ENCODE measurements at places on chromosomes 5 and 9. TPM values are rescaled to one million over a fixed set of nuclear protein-coding genes. Genes with fewer than 3 reads are reported as not detected.

Gene GLRA1
- total RNA-seq = not detected

Gene SHOC1
- not detected for total RNA-seq

Gene OSMR
- total RNA-seq = 2.3 TPM

Gene GALT
- total RNA-seq = 31.5 TPM

Gene FAM120AOS
- 38.1 TPM for total RNA-seq

Gene TERT
- 36.2 TPM for total RNA-seq

Gene SPINK7
- total RNA-seq = not detected

Gene SLC1A1
- 8.8 TPM for total RNA-seq

Gene PCDHGB5
- 15.7 TPM for total RNA-seq

Gene CCDC183
- total RNA-seq = 1.1 TPM

Gene C9
- total RNA-seq = not detected

Gene ZDHHC12
- total RNA-seq = 57.9 TPM

Gene PLGRKT
- total RNA-seq = 13.1 TPM

Gene BRINP1
- total RNA-seq = 33.5 TPM

Gene DNAJA1
- total RNA-seq = 95.4 TPM

Gene CREB3
- total RNA-seq = 32.4 TPM

Gene SAXO1
- not detected for total RNA-seq

DNA sequence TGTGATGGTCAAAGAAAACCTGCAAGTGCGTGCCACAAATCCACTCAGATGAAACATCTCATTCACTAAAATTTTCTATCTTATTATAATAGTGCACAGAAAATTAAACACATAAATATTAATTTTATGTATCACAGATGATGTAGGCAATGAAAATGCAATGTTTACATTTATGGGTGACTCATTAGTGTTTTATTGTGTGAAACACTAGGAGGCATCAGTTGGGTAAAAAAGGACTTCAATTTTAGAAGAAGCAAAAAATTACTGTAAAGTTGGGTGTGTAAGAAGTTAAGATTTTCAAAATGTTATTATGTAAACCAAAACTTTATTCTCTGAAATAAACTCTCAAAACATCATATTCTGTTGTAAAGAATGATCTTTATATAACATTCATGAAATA is 4.0 kb downstream of the MEF2C start:
- no peak for DNase-seq

- no peak for DNase-seq
Observed at GRCh38 chr5:27947088-27947487, 908.7 kb upstream of the CDH9 start.

- no peak for DNase-seq
Observed at GRCh38 chr5:89299998-89300397, 417.0 kb upstream of the MEF2C start.

- no peak for DNase-seq
Observed at GRCh38 chr5:2901511-2901910, 150.0 kb upstream of the IRX2 start.

- peak; percentile 80 for DNase-seq
Observed at GRCh38 chr5:8184455-8185063, 315.6 kb downstream of the MTRR start.

DNA sequence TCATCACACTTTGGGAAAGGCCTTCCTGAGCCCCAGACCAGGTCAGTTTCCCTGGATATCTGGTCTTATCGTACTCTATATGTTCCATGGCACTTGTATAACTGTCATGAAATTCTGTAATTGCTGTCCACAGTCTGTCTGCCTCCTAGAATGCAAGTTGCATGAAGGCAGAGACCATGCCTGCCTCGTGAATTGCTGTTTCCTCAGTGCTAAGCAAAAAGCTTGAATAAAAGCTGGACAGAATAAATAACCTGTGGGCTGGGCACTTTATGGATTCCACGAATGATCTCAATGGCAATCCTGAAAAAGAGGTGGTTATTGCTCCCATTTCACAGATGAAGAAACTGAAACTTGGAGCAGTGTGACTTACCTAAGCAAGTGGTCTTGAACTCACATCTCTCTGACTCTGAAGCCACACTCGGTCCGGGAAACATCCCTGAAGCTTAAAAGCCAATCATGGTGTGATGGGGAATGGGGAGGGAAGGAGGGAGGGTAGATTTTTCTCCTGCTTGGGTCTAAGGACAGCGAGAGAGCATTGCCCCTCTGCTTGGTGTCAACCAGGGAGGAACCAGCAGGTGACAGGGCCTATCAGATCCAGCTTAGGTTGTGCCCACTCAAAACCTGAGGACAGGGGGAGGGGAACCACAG is 13.2 kb upstream of the LHX2 start:
- DNase-seq = peak; percentile 62

DNA sequence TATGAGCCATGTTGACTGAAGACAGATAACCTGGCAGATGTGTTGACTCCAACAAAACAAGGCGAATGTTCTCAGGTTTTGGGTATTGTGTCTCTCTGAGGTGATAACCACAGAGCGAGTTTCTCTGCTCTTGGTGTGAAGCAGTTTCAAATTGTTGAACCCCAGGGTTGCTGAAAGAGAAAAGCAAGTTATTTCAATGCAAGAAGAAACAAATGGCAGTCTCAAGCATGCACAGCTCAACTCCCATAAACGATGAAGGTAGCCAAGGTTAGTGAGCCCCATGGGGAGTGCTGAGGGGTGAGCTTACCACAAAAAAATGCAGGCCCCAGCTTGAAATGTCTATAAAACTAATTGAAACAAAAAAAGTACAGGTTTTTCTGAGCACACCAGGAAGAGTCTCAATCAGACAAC is 220.8 kb upstream of the DAPK1 start:
- DNase-seq = no peak

GRCh38 chr5:65986796-65987195 is 60.4 kb downstream of the ERBIN start:
- DNase-seq = no peak

- no peak for DNase-seq
Observed at GRCh38 chr5:152990649-152991048, 499.8 kb upstream of the GRIA1 start.

DNA sequence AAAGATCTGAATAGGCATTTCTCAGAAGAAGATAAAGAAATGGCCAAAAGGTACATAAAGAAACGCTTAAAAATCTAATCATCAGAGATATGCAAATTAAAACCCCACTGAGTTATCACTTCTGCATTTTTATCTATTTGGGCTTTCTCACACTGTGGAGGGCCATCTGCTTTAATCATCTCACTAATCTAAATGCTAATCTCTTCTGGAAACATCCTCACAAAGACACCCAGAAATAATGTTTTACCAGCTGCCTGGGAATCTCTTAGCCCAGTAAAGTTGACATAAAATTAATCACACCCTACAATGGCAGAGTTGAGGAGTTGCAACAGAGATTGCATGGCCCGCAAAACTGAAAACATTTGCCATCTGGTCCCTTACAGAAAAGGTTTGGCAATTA is 407.9 kb upstream of the CYLC2 start:
- no peak for DNase-seq

DNA sequence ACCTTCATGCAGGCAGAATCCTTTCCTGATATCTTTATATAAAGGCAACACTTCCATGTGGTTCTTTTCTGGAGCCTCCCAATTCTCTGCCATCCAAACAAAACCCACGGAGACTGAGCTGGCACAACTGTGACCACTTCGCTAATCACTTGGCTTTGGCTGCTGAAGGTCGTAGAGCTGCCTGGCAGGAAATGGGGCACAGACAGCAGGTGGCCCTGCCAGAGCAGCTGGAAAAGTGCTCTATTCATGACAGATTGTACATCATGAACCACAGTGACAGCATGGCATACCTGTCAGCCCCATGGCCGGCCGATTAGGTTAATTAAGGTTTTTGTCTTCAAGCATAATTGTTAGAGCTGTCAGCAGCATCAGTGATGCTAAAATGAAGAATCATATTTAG is 141.9 kb upstream of the ANKRD55 start:
- no peak for DNase-seq

- DNase-seq = no peak
Observed at GRCh38 chr9:122179690-122180074, 20.0 kb downstream of the MORN5 start.

GRCh38 chr9:4305065-4305985 is 5.5 kb upstream of the GLIS3 start:
- DNase-seq = no peak

- DNase-seq = no peak
Observed at GRCh38 chr9:71136696-71137095, 15.3 kb upstream of the TRPM3 start.

DNA sequence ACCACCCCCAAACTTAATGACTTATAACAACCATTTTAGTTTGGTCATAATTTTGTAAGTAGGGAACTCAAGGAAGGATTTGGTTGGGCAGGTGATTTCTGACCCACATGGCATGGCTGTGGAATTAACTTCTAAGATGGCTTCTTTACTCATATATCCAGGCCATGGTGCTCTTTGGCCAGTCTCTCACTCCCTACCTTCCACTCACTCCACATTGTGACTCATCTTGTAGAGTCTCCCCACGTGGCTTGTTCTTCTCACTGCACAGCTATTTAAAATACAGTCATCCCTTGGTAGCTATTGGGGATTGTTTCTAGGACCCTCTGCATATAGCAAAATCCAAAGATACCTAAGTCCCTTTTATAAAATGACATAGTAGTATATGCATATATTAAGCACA is 76.6 kb upstream of the MAST4 start:
- DNase-seq = no peak

DNA sequence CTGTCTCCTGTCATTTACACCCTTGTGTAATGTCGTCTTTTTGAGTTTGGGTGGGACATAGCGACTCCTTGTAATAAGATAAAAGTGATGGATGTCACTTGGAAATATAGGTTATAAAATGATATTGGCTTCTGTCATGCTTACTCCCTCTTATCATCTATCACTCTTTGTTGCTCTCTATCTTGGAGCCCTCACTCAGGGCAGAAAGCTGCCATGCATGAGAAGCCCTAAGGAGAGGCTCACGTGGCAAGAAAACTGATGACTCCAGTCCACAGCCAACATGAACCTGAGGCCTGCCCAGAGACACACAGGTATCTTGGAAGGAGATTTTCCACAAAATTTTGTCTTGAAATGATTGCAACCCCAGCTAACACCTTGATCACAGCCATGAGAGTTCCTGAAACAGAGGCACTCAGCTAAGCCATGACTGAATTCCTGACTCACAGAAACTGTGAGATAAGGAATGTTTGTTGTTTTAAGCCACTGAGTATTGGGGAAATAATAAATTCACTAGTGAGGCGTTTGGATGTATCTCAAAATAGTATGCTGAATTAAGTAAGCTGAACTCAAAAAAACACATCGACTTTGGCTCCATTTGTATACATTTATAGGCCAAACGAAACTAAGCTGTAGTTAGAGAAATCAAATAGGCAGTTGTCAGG is 216.7 kb downstream of the CDH18 start:
- DNase-seq = peak; percentile 20

DNA sequence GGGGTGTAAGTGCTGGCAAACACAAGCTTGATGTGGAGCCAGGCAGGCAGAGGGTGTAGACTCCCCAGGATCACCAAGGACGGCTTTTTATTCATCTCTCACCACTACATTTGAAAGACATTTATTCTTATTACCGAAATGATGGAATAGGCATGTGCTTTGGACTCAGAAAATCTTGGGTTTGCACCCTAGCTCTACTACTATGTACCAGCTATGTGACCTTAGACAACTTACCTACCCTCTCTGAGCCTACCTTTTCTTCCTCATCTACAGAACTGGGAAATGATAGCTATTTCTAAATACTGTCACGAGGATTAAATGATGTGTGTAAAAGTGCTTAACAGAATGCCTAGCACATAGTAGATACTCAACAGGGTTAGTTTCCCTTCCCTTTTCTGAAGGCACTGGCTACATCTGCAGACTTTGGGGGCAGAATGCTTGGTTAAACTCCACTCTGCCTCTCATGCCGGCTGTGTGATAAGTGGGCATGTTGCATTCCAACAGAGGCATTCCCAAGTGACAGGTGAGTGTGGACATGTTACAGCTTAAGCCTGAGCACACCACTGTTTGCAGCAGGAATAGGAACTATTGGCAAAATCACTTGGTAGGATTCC is 94.8 kb downstream of the SLC1A3 start:
- no peak for DNase-seq

DNA sequence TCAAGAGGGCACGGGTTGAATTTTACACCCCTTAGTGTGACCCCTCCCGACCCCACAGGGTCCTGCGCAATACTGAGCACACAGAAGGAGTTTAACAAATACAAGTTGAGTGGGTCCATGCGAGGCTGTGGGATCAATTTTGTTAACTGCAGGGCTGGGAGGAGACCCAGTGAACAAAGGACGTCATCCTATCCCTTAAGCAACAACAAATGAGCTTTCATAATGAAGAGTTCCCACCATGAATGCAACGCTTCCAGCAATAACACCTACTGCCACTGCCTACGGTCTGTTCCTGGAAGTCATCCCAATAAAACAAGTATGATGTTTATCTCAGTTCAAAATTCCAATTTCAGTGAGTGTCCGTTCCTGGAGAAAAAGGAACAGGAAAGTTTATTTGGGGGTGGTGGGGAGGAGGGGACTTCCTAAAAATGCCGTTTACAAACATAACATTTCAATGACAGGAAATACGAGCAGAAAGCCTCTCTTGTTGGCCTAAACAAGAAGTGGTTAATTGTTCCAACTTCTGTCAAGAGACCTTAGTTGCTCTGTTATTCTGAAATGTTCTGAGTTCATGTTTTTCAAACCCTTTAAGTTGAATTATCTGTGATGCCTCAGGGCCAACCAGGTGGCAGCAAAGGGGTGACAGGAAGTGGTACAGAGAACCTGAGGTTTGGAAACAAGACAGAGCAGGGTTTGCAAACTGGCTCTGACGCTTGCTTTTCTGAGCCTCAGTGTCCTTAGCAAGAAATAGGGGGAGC is 65.8 kb upstream of the PLPP6 start:
- no peak for DNase-seq
